ENCODE measurements at places on chromosomes 5 and 9.

DNA sequence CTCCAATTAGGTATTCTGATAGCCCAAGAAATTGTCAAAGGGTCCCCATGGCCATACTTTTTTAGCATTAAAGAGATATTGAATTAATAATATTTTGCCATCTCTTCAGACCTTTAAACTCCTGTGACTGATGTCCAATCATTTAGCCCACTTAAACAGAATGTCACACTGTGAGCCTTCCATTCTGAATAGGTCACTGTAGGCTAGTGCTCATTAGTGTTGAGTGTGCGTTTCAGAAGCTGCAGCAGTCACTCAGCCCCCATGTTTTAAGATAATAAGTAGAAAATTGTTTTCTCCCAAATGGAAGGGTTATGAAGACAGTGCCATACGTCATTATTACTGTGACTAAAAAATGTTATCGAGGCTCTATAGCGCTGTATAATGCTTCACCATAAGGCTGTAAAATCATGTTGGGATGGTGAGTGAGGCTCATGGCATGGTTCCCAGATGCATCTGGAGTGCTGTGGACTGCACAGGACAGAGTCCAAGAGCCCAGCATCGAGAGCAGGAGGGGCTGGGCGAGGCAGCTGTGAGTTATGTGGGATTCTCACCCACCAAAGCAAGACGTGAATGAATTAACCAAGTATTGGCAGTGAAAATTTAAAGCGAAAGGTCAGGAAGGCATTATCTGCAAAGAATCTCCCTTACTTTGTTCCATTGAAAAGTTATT, 2112.9 kb upstream of the WWC1 start:
- DNase-seq: no peak

DNA sequence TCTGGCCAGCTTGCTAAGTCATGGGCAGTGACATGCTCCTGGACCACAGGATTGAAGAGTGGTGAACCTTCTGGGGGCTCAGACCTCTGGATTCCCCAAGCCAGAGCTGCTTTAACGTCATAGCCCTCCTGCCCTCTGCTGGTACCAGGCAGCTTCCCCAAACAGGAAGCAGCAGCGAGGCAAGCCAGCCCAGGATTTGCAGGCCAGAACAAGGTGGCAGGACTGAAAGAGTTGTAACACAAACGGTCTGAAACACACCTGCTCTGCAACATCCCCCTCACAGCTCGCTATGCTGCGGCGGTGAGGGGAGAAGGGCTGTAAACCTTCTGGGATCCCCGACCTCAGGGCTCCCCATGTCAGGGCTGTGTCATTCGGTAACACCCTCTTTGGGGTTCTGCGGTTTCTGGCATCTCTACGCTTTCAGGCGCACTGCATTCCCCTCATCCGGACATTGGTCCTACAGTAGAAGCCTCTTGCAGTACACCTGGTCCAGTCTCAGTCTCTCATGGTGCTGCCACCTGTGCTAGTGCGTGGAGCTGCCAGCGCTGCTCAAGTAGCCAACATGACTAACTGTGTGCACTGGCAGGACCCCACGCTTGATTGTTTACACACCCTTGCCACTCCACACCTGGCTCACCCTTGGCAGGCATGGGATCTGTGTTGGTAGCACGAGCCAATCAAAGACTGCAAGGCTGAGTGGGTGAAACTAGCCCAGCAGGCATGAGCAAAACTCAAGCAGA, 893.3 kb downstream of the PTPRD start:
- no peak for DNase-seq

DNA sequence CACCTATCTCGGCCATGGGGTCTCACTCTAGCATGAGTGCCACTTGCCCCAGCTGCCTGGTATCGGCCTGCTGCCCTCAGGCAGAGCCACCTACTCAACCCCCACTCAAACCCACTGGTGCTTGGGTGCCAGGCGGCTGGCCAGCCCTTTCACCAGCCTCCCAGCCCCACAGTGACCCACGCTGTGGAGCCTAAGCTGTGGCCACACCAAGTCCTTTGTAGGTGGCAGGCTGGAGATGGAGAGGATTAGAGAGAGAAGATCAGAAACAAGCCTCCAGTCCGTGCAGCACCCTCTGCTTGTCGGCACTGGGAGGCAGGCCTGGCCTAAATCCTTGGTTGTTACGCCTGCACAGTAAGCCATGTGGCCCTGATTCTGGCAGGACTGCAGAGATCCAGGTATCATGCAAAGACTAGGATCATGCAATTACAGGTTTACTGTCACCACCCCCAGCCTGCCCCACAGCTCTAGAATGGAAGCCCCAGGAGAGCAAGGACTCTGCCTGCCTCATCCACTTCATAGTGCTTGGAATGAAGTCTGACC, 171.7 kb downstream of the COL23A1 start:
- no peak for DNase-seq

- DNase-seq: no peak
These were observed 8.0 kb upstream of the REEP5 start for GRCh38 chr5:112930082-112930344.

DNA sequence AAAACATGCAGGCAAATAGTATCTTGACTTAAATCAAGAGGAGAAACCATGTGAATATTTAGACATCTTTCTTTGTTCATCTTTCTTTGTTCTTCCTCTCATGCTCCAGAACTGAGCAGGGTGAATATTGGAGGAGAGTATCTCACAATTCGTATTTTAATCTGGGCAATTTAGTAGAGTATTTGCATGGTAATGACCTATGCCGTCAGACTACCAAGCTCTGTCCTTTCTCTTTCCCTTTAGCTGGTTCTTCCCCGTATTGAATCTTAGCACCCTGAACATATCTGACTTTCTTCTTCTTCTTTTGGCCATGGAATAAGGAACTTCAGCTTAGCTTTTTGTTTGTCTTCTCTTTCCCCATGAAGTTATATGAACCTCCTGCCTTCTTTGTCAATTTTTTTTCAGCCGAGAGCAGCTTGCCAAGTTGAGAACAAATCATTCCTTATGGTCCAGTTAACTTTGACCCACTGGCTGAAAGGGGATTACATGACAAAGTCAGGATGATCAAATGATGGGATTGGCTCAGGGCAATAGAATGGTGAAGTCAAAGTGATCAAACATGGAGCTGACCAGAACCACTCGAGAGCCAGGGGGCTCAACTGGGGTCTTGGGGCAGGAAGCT, 95.8 kb downstream of the DAPK1 start:
- DNase-seq: no peak

DNA sequence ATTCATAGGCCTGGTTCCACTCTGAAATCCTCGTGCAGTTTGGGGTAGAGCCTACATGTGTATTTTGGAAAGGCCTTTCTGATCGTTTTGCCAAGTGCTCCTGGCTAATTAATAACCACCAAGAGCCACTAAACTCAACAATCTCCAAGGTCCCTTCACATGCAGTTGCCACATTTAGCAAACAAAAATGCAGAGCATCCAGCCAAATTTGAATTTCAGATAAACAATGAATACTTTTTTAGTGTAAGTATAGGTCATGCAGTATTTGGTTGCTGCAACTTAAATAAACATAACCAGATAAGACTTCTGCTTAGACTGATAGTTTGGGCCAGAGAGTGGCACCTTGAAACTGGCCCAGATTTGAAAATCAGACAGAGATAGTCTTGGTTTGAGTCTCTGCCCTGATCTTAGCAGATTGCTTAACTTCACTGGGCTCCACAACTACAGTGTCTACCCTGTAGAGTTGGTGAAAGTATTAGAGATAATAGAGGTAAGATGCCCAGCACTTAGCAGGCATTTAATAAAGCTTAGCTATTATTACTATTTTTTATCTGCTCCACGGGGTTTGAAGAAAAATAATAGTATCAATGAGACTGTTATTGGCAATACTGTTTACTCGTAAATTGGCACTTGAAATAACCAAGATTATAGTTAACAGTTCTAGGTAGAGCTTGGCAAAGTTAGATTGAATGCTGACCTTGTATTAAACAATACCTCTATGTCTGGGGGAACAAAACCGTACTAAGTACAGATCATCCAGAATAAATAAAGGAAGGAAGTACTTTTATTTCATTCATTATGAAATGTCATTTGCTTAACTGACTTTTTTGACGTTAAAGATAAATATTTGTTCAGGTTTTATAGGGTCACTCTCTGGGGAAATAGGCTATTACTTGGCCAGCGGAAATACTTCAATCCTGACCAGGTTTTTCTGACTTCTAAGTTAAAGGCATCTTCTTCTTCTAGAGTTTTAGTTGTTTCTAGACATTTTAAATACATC, 274.8 kb downstream of the DOCK8 start:
- DNase-seq: no peak

- no peak for DNase-seq
These were observed 22.0 kb upstream of the RXRA start for GRCh38 chr9:134304261-134304660.

GRCh38 chr5:68122439-68123328, 92.9 kb upstream of the PIK3R1 start:
- no peak for DNase-seq

GRCh38 chr5:39058178-39058921, 15.8 kb downstream of the RICTOR start:
- DNase-seq: no peak

GRCh38 chr9:132062806-132063205, 16.9 kb downstream of the MED27 start:
- DNase-seq: no peak

GRCh38 chr5:88881571-88881971, 1.4 kb downstream of the MEF2C start:
- no peak for DNase-seq

Measured in NCI-H2081 treated with DMSO at 0.1 percent for 48 hours (cell line).